ENCODE measurements at places on chromosomes 16 and 17. TPM values are rescaled to one million over a fixed set of nuclear protein-coding genes. Genes with fewer than 3 reads are reported as not detected.

DNA sequence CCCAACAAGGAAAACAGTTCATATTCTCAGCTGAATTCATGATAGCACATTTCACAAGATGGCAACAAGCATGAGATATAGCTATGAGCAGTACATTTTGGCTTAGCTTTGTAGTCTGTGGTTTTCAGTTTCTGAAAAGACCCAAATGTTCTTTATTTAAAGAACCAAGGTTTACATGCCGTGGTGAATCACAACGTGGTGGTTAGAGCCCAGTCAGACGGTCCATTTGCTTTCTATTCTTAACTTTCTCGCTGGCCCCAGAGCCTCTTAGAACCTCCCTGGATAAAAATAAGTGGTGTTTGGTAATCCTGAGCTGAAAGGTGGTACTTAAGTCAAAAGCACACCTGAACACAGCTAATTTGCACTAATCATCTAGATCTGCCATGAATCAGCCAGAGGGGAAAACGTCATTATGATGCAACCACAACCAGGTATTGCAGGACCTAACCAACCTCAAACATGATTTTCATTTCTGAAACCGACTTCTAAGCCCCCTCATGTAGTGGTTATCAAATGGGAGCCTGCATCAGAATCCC is 18.6 kb upstream of the HAPSTR1 start:
- peak; percentile 94 for DNase-seq

- no peak for DNase-seq
Measured at GRCh38 chr17:3961564-3962047, 2.6 kb downstream of the ATP2A3 start.

GRCh38 chr17:34226011-34226743 is 28.9 kb upstream of the CCL2 start:
- DNase-seq = peak; percentile 17

- peak; percentile 56 for DNase-seq
Measured at GRCh38 chr16:1983544-1984346, at the start of gene GFER. Gene GFER (plus strand): TSS chr16:1984193. CDS start chr16:1984219, 26 bp downstream.

GRCh38 chr17:40598619-40599467 is 33.6 kb upstream of the CCR7 start:
- no peak for DNase-seq

COG4 gene
- 45.3 TPM for total RNA-seq

DNA sequence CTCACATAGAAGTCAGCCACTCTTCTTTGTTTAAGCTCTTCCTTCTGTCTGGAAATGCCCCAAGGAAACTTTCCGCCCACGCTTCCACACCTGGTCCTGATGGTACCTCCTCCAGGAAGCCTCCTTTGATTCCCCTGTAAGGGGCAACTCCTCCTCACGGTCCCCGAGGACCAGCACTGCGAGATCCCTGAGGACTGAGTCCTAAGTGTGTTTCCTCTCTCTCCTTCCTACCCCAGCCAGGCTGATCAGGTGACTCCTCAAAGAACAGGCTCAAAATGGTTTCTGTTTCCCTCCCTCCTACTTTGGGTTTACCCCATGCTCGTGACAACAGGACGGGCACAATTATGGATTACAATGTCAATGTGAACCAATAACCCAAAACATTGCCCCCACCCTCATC is 63.0 kb upstream of the MED9 start:
- no peak for DNase-seq

DNA sequence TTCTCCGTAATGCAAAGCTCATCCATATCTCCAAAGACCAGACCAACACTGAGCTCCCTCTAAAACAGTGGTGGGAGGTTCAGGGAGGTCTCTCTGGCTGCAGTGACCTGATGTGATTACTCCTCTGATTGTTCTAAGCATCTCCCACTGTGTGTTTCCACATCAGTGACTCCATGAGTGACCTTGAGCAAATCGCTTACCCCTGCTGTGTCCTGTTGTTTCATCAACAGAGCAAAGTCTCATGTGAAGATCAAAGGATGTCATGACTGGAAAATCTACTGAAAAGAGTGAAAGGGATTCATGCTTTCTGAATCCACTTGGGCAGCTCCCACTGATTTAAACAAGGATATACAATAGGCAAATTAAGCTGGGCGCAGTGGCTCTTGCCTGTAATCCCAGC is 352.9 kb downstream of the TMEM114 start:
- no peak for DNase-seq

GRAP gene
- total RNA-seq = not detected

SLC13A5 gene
- total RNA-seq = 0.38 TPM

DNA sequence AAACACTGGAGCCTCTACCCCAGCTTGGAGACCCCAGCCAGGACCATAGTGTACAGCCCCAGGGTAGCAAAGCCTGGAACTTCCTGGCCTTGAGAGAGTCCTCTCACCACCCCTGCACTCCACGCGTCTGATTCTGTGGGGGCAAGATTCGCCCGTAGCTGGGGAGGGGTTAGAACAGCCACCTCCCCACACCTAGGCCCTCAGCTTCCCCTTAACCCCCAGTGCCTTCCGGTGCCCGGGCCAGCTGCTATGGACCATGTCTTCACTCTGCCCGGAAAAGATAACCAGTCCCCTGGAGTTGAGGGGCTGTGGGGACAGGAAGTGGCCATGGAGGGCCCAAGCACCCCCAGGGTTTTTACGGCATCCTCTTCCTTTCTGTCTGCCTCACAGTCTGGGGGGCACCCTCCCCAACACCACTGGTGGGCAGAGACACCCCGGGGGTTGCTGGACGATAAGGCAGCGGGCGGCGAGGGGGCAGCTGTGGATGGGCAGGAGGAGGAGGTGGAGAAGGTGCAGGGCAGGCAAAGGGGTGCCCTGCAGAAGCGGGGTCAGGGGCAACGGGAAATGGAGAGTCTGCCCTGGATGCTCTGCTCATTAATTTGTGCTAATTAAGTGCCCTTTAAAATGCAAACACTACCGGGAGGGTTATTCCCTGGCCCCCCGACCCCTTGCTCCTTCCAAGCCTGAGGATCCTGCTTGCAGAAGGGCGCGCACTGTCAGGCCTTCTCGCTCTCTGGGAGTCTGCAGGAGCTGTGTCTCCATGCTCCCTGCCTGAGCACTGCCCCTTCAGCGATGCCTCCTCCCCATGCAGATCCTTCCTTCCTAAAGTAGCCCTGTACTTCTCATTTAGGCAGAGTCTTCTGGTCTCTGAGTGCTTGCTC is 2.4 kb downstream of the PRSS27 start:
- DNase-seq = no peak

TM4SF5 gene
- not detected for total RNA-seq

SERPINF2 gene
- 0.79 TPM for total RNA-seq

DNA sequence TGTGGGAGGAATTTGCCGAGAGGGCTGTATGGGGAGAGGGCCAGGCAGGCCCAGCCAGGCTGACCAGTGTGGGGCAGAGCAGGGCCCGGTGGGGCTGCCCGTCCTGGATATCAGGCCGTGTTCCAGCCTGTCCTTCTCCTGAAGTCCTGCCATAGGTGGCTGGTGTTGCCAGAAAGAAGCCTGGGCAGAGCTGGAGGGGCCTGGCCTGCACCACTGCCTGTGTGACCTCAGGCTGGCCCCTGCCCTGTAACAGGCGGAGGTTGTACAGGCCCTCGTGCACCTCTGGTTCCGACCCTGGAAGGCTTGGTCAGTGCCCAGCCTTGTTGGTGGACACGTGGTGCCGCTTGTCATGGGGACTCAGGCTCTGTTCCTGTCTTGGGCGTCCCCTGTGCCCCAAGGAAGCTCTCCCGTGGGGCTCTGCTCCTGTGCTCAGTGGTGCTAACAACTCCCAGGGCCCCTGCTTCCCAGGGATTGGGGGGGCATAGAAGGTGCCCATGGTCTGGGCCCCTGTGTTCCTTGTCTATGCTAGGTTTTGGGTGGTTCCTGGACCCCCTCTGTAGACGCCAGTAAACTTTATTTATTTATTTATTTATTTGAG is 33.3 kb downstream of the ADCY7 start:
- DNase-seq = no peak

TBC1D28 gene
- 0.53 TPM for total RNA-seq

DNA sequence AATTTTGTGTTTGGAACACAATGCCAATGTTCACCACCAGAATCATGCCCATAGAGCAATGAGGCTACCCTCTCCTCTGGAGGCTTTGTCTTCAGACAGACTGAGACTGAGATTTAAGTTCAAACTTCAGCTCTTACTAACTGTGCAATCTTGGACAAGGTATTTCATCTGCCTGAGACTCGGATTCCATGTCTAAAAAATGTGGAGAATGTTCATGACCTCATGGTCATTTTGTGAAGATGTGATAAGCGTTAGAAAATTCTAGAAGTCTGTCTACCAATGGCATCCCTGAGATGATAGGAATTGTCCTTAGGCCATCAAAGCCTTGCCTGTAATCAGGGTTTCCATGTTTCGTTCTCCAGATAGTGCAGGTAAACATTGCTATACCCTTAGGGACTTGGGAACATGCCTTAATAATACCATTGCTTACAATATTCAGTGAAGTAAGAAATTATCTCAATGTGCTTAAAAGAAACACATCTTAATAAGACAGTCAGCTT is 388.2 kb upstream of the MAF start:
- DNase-seq = no peak

- DNase-seq = no peak
Measured at GRCh38 chr16:54576785-54577184, 290.2 kb upstream of the IRX3 start.

DNA sequence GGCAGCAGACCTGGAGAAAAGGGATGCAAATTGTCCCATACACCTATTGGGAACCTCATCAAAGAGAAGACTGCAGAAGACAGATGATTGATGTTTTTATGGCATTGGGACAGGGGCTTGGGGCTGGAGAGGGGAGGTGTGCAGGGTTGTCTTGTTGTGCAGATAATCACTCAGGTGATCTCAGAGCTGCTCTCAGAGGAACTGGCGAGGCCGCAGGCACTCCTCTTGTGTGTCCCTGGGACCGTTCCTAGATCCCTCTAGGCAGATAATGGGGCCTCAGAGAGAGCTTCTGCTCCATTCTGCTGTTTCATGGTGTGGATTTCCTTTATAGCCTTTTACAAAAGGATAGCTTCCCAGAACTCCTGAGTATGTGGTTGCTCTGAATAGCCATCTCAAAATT is 1.6 kb downstream of the RNF213 start:
- no peak for DNase-seq

DNA sequence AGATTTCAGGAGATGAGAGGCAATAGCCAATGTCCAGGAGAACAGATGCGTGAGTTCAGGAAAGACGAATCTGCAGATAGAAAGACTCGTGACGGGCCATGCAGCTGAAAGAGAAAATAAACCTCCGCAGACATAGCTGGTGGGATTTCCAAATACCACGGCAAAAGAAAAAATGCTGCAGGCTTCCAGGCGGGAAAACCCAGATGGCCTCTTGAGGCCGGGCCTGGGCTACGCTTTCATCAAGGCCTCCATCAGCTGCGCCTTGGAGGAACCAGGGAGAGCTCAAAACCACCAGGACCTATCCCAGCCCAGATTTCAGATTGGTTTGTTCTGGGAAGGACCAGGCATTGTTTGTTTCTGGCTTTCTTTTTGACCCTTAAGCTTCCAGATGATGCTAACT is 16.7 kb downstream of the CCDC40 start:
- DNase-seq = no peak

DNA sequence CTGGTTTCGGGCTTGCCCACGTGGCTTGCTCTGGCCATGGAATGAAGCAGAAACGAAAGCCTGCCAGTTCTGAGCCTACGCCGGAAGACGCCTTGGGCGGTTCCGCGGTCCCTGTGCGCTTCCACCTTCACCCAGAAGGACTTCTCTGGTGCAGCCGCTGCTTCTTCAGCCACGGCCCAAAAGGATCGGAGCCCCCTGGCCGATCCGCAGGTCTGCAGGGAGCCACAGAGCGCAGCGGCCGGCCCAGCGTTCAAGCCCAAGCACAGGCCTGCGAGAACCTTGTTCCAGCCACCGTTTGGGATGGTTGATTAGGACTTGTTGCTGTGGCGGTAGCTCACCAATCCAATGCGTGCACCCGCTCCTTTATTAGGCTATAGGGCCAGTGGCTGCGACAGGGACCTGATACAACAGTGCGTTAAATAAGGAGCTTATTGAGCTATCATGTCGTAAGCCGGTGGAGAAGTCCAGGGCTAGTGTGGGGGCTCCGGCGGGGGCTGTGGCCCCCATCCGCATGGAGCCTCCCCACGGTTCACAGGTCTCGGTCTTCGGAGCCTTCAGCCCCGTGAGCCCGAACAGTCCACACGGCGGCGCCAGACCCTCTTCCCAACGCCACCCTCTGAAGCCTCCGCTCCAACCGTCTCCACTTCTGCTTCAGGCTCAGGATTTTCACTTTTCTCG is 10.2 kb upstream of the MPP2 start:
- peak; percentile 22 for DNase-seq

GRCh38 chr16:270381-271255 is 5.1 kb downstream of the RGS11 start:
- no peak for DNase-seq

- no peak for DNase-seq
Measured at GRCh38 chr17:81964081-81964849, 3.3 kb upstream of the NOTUM start.

GRCh38 chr16:6114691-6115090 is 1017.1 kb upstream of the EEF2KMT start:
- no peak for DNase-seq

PIRT gene
- total RNA-seq = not detected

- peak; percentile 41 for DNase-seq
Measured at GRCh38 chr17:1460233-1460632, 4.2 kb upstream of the CRK start.

CHST5 gene
- total RNA-seq = not detected

Data from bronchial epithelial cell (primary cell).